ENCODE measurements at places on chromosomes 12 and 14.
A peak's percentile ranks its signal among the peaks of the same experiment; 100 is the strongest.

GRCh38 chr12:6961278-6961694 lies 9.2 kb downstream of the PHB2 start:
- peak; percentile 65 for DNase-seq

DNA sequence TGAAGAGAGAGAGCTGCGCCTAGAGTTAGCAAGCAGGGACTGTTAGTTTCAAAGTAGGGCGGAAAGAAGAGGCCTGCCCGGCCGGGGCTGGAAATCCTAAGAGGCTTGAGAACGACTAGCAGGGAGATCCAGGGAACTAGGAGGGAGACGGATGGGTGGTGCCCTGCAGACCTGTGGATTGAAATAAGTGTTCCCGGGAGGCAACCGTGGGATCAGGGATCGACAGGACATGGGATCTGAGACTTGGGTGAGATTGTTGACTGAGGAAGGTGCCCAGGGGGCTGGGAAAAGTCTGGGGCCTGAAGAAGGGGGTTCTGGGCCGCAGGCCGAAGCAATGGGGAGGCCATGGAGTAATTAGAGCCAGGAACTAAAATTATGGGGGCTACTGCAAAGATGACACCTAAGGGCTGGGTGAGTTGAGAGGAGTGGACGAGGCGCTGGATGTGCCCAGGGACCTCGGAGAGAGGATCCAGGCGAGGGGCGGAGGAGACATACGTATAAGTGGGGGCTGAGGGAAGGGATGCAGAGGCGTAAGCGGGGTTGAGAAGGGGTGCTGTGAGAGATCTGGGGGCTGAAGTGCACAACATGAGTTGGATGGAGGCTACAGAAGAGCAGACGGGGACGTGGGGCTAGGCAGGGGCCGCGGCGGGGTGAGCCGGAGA lies 635 bp downstream of the LTA4H start:
- no peak for DNase-seq

- no peak for DNase-seq
Observed at GRCh38 chr14:32472076-32472475, 143.0 kb downstream of the AKAP6 start.

DNA sequence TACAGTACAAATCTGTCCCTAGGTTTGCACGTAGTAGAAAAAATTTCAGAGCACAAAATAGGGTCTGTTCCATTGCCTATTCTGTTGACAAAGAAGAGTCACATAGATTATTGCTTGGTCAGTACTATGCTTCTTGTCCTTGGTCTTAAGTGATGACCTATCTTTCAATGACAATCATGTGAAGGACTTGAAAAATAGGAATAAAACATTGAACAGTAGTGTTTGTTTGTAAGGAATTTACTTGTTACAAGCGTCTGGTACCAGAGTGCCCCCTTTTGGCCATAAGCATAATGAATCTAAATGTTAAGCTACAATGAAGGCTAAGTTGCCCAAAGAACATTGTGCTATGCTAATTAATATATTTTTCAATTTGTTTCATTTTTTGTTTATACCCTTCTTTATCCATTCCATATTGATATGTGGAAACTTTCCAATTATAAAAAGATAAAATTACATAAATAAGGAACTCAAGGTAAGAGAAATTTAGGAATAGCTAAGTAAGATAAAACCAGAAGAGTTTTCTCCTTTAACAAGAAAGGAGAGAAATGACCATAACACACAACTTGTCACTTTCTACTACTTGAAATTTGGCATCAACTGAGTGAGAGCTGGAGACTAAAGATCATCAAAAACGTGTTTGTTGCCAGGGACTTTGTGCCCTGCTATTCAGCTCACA lies 204.7 kb downstream of the EPS8 start:
- DNase-seq = no peak

DNA sequence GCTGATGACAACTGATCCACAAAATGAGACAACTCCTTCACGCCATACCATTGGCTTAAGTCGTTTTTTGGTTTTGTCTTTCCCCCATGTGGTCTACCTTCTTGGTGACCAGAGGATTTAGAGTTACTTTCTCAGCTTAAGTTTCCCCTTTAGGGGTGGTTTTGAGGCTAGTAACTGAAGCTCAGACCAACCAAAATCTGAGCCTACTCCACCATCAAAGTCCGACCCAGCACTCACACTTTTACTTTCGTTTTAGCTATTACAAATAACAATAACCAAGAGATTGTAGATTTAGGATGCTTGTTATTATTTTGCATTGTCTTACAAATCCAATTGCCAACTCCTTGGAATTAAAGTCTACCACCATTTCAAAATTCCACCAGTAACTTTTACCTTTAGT lies 130.6 kb upstream of the MDM1 start:
- DNase-seq = no peak

DNA sequence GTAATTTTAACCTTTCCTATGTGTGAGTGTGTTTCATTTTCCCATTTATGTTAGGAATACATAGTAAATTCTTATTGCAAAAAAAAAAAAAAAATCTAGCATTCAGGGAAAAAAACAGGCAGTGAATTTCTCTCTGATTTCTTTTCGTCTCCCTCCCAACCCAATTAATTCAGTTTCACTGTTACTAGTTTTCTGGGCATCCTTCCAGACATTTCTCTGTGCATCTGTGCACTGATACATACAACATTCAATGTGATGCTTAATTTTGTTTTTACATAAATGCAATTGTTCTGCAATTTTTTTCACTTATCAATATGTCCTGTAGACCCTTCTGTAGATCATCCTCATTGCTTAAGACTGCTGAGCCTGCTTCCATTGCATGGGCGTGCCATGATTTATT lies 694.3 kb upstream of the TBX3 start:
- DNase-seq = no peak

DNA sequence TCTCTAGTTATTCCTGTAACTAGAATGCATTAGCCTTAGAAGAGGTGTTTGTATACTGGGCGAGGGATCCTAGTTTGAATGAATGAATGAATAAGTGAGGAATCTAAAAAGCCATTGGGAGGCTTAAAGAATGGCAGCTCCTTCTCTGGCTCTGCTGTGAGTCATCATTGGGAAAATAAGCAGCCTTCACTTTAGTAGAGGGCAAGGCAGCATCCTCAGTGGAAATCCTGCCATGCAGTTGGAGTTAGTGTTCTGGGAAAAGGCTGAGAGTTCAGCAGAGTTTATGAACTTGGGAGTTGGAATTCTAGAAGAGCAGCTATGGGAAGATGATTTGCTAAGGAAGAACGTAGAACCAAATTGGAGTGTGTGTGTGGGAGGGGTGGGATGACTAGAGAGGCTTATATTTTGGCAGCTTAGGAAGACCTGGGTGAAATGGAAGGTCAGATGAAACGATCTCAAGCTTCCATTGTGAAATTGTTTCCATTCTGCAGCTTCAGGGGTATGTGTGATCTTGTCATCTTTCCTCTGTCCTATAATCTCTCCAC lies 120.8 kb downstream of the PTCSC3 start:
- DNase-seq = no peak

GRCh38 chr12:110543252-110543959 lies 39.7 kb downstream of the PPTC7 start:
- DNase-seq = no peak

DNA sequence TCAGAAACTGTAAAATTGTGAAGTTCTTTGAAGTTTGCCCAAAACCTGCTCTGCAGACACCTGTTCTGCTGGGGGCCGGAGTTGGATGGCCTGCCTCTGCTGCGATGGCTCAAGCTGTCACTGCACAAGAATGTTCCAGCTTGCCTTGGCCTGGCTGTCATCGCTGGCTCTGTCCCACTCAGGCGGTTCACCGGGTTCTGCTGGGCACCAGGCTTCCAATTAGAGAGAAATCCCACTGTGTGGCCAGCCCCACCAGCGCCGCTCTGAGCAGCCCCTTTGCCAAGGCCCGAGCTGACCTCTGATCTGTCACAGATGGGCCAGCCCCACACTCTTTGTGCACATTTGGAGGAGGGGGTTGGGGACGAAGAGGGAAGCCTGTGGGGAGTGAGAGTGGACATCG lies 71.7 kb upstream of the GPATCH2L start:
- no peak for DNase-seq
